ENCODE measurements at places on chromosomes 7 and 10.
A peak's percentile ranks its signal among the peaks of the same experiment; 100 is the strongest.

- no peak for DNase-seq
Measured at GRCh38 chr7:29843726-29844125, 37.4 kb downstream of the WIPF3 start.

DNA sequence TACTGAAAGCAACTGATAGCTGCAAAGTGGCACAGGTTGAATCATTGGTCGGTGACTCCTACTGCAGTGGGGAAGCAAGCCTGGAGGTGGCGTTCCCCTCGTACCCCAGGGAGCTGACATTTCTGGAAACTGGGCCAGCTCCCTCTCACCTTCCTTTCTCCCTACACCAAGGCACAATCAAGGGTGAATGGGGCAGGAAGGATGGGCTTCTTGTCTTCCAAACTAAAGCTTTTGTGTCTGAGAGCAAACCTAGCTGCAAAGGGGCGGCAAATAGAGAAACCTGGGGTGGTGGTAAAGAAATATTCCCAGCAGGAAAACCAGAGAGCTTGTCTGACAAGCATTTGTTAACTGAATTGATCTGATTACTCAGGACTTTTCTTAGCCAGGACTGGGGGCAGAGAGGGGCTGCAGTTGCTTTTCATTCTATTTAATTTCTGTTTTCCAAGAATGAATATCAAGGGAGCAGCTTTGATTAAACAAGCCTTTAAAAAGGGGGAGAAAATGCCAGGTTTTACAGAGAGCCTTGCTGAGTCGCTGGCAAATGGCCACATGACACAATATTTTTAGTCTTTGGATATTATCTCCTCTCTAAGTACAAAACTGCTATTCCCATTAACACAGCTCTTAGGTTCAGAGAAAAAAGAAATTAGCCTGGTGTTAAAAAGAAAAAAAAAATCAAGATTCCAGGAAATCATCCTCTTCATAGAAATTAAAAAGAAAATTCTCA, 27.8 kb downstream of the CDHR3 start:
- DNase-seq = no peak

DNA sequence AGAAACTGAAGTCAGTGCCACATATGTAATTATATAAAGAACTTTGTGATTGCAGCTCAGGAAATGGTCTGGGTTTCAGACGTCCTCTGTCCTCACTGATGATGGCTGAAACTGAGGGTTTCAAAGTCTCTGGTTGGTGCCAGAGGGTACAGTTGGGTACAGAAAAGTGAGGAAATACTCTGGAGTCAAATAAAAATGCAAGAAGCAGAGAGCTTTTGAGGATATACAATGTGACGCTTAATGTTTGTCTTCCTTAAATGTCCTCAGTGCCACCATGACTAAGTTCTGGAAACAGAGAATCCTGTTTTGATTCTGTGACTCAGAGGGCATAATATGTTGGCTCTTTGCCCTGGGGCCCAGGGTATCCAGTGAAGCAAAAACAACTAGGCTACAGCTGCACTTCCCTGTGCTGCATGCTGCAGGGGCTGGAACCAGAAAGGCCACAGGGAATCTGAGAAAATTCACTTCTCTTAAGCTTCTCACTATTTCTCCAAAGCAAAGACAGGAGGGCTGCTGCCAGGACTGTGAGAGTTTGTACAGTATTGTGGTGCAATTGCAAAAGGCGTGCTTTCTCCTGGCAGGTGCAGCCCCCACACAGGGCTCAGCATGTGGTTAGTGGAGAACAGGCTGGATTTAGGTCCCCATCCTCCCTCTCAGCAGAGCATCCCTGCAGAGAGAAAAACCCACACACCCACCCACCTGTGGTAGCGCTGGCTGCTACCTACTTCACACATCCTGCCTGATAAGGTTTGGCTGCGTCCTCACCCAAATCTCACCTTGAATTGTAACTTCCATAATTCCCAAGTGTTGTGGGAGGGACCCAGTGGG, 169.5 kb upstream of the SVIL start:
- DNase-seq = peak; percentile 85

- DNase-seq = no peak
Measured at GRCh38 chr7:2513702-2514101, 5.9 kb upstream of the LFNG start.

DNA sequence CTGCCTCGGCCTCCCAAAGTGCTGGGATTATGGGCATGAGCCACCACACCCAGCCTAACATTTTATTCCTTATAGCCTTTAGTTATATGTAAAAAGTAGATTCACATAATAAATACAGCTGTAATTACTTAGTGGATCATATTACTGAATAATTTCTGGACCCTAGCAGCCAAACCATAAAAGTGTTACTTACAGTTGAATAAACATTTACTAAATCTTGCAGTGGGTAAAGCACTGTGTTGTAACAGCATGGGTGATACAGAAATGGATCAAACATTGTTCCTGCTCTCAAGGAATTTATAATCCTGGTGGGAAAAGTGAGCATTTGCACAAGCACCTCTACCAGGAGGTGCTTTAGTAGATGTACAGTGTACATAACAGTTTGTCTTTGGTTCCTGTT, 25.0 kb downstream of the BPGM start:
- no peak for DNase-seq

DNA sequence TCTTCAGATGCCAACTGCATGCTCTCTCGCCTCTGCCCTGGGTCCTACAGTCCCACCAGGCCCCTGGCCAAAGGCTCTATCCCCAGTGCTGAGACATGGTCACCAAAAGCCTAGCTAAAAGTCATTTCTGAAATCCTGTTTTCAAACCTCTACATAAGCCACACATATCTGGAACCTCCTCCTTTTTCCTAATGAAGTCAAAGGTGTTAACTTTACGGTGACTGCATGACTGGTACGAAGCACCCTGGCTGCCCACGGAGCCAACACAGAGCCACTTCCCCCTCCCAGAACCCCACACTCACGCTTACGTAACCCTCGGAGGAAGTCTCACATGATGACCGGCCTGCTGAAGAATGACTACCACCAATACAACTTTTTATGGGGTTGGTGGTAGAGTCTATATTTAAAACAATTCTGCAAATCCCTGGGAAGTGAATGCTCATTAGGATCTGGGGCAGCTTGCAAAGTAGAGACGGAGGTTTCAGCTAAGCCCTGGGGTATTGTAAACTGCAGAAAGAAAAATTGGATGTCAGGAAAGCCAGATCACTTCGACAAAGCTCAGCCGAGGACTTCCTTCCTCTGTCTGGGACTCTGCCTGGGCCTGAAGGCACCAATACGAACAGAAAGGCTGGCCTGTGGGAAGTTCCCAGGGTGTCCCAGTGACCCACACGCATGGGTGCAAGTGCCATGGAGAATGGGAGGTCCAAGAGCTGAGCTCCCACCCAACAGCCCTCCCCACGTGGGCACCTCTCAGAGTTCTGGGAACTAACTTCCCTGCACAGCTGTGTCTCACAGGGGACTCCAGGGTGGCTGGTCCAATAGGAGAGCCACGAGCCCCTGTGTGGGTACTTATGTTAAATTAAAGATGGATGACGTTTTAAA, 50.7 kb downstream of the PDGFA start:
- DNase-seq = no peak

- DNase-seq = peak; percentile 10
Measured at GRCh38 chr7:12244129-12244528, 33.0 kb downstream of the TMEM106B start.

DNA sequence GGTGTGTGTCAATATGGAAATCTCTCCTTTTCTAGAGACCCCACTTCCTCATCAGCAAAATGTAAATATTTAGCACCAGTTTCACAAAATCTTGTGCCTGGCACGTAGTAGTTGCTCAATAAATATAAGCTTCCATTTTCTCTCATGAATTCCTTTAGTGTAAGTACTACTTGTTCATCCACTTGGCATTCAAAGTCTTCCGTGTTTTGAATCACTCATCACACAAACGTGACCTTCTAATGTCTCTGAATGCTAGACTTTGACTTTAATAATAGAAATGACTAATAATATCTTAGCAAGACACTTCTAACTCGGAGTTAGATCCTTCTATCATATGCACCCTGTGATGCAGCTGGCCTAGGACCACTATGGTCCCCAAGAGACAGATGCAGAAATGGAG, 168.7 kb upstream of the ZNF32 start:
- no peak for DNase-seq

- peak; percentile 63 for DNase-seq
Measured at GRCh38 chr7:149126662-149127266, 640 bp upstream of the ZNF425 start.

- no peak for DNase-seq
Measured at GRCh38 chr7:133763076-133763640, 364.0 kb upstream of the LRGUK start.

DNA sequence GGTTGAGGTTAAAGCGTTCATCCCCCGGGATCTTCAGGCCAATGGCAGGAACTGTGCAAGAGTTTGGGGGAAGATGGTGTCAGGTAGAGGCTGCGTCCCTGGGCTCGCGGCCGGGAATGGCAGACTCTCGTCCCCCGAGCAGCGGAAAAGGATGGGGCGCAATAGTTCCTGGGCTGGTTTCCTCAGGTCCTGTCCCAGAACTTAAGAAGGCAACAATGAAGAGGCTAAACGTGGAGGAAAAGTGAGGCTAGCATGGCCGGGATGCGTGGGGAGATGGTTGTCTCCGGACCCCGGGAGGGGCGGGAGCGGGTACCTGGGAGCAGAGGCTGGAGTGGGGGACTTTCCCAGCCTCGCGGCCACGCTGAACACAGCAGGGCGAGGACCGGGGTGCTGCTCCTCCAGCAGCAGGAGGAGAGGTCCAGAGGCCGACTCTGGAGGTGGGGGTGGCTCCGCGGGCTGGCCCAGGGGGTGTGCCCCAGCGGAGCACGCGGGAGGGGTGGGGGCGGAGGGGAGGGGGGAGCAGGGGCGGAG, 882 bp downstream of the IRF5 start:
- no peak for DNase-seq

DNA sequence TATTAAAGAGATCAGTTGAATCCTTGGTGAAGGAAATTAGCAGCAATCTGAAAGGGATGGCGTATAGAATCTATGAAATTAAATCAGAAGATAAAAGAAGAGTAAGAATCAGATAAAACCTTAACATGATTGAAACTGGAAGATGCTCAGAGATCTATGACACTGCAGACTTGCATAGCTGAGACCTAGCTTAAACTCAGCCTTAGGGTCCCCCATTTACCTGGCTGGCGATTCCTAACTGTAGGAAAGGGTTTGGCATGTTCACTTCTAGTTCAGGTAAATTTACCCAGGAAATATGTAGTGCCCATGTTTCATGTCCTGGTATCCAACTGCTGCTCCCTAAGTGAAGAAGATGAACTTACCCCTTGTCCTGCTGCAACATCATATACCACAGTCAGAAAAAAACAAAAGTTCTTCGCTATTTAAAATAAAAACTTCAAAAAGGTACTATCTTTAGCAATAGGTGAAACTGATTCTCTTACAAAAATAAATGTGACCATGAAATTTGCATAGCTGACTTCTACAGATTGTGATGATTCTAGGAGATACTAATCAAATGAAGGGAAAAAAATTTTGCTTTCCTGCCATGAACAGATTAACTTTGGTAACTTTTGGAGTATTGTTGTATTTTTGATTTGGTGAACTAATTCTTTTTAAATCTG, 47.8 kb upstream of the TMEM243 start:
- DNase-seq = no peak

DNA sequence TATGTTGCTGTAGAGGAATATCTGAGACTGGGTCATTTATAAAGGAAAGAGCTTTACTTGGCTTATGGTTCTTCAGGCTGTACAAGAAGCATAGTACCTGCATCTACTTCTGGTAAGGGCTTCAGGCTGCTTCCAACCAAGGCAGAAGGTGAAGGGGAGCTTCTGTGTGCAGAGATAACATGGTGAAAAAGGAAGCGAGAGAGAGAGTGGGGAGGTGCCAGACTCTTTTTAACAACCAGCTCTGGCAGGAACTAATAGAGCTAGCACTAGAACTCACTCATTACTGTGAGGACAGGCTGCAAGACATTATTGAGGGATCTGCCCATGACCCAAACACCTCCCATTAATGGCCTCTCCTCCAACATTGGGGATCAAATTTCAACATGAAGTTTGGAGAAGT, 94.5 kb downstream of the KIF20B start:
- no peak for DNase-seq

DNA sequence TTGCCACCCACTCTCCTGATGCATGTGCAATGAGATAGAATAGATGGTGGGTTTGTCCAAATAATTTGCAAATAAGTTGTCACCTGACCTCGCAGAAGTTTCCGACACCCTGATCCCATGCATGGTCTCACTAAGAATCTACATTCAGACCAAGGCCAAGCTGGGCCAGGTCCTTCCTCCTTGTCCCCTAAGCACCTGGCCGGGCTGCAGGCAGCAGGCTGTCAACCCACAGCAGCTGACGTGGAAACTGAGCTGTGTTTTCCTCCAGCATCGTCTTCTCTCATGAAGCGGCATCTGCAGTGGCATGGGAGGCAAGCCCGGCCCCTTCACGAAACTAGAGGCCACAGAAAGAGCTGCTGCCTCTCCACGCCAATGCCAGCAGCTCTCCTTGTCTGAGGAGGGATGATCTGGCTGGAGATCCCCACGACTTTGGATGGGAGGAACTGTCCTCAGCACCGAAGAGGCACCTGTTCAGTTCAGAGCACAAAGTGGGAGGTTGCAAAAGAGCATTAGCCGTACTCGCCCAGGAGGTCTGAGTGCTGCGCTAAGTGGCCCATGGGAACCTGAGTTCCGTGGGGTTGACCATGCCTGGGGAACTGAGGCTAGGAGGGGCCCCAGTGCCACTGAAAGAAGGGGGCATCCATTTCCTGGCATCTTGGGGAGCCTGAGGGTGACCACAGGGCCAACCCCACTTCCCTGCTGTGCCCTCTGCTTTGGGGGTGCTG, 110.5 kb upstream of the INSIG1 start:
- DNase-seq = no peak

GRCh38 chr7:116652793-116653192, 19.2 kb upstream of the MET start:
- DNase-seq = no peak

- no peak for DNase-seq
Measured at GRCh38 chr7:66641526-66641871, 12.8 kb downstream of the KCTD7 start.

GRCh38 chr7:33837356-33837851, 67.9 kb upstream of the BMPER start:
- no peak for DNase-seq

GRCh38 chr7:40276061-40276460, 141.3 kb downstream of the SUGCT start:
- no peak for DNase-seq

DNA sequence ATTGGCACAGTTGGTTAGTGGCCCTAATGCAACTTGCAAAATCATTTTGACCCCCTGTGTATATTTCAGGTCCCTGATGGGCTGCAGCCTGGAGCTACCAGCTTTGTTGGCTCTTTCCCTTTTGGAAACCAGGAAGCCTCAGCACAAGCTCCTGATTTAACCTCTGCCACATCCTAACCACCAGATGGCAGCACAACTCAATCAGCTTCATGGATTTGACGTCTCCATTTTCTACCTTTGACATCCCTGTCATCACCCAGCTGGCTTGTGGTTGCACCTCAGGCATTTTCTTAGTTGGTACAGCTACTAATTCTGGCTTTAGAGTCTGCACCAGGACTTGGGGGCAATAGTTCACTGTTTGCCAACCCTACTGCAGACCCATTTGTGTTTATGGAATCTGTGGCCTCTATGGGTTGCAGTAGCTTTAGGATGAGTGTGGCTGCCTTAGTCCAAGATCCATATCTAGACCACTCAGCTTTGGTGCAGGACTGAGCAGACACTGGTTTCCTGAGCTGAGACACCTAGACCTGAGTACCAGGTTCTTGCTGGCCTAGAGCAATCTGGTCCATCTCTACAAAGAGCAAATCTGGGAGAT, 456.2 kb downstream of the REEP3 start:
- DNase-seq = peak; percentile 40

GRCh38 chr7:7114575-7115291, 67.6 kb upstream of the C1GALT1 start:
- peak; percentile 24 for DNase-seq

- no peak for DNase-seq
Measured at GRCh38 chr7:138903859-138904435, 77.2 kb downstream of the KIAA1549 start.
